Stimulated activated CD4-positive, alpha-beta T cell treated with anti-CD3 and anti-CD28 coated beads, Interleukin-15, amount 100 ng/mL, for 1 hour (primary cell): ENCODE measurements at places on chromosomes 12 and 14.
A peak's percentile ranks its signal among the peaks of the same experiment; 100 is the strongest.

DNA sequence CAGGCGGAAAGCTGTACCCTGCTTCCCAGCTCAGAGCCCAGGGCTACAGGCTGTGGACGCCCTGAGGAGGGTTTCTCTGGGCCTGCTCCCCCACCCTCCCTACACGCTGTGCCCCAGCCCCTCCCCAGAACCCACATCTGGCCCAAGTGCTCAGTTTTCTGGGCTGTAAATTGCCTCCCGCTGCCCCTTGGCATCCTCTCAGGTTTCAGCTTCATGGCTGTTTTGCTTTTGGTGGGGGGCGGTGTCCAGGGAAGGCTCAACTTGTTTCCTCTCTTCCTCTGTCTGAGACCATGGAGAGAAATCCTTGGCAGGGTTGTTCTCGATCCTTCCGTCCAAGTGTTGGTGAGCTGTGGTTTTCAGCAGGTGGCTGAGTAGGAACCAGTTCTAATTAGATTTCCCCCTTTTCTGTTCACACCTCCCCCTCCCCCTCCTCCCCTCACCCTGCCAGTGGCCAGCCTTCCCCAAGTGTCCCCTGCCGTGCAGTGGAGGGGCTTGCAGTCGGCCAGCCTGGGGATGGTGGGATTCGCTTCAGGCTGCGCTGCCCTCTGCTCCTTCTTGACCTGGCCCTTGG lies 61.8 kb downstream of the TSPAN9 start:
- DNase-seq: no peak

GRCh38 chr12:106883426-106883825 lies 72.3 kb upstream of the TMEM263 start:
- no peak for DNase-seq

GRCh38 chr14:39472078-39472477 lies 39.8 kb upstream of the FBXO33 start:
- DNase-seq: no peak

GRCh38 chr12:2126676-2127406 lies 74.1 kb downstream of the CACNA1C start:
- DNase-seq: no peak

DNA sequence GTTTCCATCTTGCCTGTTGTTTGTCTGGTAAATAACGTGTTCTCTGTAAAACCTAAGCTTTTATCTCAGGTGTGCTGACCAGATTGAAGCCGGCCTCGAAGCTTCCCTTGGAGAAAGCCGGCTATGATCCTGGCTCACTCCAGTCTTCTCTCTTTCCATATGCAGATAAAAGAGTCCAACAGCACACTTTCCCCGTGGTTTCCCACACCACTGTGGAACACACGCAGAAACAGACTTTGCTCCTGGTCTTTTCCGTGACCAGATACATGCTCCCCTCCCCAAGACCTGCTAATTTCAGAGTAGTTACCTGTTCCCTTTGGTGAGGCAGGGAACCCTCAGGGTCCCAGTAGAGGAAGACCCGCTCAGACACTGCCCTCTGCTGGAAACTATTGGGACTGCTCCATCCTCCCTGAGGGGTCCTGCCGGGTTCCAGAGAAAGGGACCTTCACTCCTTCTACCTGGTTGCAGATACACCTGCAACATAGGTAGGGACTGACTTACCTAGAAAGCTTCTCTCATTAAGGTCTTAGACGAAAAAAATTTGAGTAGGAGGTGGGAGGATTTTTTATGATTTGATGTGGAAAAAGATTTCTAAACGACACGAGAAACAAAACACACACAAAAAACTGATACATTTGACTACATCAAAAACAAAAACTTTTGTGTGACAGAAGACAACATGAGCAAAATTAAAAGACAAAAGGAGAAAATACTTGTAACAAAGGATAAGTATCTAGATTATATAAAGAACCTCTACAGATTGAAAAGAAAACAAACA lies 415.4 kb upstream of the CCDC196 start:
- DNase-seq: peak; percentile 51

- no peak for DNase-seq
Measured at GRCh38 chr14:68011406-68012028, 191.9 kb downstream of the RAD51B start.

DNA sequence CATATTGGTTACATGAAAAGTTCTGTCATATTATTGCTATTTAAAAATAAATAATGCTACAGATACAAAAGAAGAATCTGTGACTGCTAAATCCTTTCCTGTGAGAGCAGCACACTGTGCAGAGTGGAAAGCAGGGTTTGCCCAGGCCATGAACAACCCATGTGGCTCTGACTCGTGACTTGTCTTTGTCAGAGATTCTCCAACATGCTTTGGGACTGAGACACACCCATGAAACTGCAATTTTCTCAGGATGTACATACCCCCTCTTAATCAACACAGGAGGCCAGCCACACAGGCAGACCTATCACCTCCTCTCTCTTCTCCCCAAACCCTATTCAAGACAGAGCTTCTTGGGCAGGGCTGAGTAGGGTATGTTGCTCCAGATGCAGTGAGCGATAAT lies 96.8 kb upstream of the NTF3 start:
- no peak for DNase-seq

- no peak for DNase-seq
Measured at GRCh38 chr12:50185970-50186663, 18.9 kb upstream of the CERS5 start.

- no peak for DNase-seq
Measured at GRCh38 chr12:62657363-62657632, 190.7 kb downstream of the MON2 start.

GRCh38 chr14:72701605-72702004 lies 192.3 kb downstream of the DPF3 start:
- no peak for DNase-seq
